Foreskin keratinocyte (primary cell): ENCODE measurements at places on chromosomes 5 and 9. TPM values are rescaled to one million over a fixed set of nuclear protein-coding genes. Genes with fewer than 3 reads are reported as not detected.

GRCh38 chr9:69221036-69221435 lies 47.0 kb downstream of the TJP2 start:
- DNase-seq, result no peak

DNA sequence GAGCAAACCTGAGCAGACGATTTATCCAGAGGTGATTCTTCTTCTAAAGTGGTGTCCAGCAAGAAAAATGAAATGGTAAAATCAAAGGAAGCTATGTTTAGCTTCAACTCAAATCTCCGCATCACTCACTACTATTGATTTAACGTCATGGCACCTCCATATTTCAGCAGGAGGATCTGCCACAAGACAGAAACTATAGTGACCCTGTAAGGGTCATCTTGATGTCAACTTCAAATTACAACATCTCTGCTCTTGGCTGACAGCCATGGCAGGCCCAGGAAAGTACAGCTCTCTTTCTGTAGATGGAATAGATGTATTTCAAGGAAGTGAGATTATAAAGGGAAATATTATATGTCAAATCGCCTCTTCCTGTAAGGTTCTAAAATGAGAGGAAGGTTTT lies 10.1 kb upstream of the EFNA5 start:
- DNase-seq, result no peak

GRCh38 chr5:88268385-88269184 lies at the start of gene TMEM161B:
Gene TMEM161B, minus strand, starts transcription at chr5:88268845. Its CDS starts 122 bp downstream, at chr5:88268723.
- peak; percentile 86 for DNase-seq

DNA sequence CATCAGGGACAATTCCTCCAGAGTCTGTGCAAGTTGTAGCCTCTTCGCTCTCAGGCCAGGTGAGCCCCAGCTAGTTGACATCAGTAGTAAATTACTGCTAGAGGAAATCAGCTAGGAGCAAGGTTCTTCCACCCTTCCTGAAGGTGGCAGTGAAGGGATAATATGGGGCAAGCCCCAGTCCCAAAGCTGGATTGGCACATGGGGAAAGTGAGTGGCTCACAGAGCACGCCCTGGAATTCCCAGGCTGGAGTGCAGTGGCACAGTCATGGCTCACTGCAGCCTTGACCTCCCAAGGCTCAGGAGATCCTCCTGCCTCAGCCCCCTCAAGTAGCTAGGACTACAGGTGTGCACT lies 82.1 kb downstream of the CYFIP2 start:
- DNase-seq, result no peak

DNA sequence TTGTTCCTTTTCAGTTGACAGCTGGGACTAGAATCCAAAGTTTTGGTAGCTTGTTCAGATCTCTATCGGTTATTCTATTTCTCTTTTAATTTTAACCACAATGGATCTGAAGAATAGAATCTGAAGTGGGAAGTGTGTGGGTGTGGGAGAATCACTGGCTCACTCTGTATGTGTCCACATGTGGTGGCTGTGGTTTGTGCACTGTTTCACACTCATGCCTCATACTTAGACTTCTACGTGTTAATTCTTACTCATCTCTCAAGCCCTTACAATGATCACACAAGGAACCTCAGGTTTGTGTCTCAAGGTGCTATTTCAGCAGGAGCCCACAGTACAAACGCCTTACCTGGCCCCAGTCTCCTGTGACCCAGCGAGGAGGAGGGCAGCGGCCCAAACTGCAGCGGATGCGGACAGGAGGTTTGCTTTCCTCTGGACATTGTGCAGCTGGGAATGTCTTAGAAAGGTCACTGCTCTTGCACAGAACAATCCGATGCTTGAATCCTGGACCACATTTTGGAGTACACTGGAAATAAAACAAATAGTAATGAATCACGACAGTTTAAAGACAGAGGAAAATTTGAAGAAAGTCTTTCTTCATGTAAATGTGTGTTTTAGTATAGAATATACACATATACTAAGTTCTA lies 309.1 kb downstream of the ADAMTS6 start:
- peak; percentile 78 for DNase-seq

DNA sequence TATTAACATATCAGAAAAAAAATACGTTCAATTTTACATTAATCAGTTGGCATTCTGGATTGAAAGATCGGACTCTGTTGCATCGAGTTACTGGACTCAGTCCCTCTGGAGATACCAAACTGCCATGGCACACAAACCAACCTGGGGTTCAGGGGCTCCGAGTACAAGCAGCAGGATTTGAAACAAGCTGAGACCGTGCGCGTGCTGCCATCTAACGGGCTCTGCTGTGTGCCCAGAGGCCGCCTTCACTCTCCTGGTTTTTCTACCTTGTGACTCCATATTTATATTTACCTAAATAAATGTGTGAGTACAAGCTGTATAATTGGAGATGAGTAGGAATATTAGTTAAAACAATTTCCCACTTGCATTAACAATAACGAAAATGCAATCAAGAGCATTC lies 48.2 kb downstream of the ANXA1 start:
- no peak for DNase-seq

DNA sequence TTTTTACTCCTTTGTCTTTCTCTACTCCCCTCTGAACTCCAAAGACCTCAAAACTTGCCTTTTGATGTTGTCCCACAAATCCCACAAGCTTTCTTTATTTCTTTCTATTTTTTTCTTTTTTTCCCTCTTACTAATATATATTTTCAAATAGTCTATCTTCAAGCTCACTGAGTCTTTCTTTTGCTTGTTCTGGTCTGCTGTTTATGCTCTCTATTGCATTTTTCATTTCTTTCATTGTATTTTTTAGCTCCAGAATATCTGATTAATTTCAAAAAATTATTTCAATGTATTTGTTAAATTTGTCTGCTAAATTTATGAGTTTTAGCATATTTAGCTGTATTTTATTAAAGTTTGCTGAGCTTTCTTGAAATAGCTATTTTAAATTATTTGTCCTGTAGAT lies 223.3 kb upstream of the IRX1 start:
- no peak for DNase-seq

DNA sequence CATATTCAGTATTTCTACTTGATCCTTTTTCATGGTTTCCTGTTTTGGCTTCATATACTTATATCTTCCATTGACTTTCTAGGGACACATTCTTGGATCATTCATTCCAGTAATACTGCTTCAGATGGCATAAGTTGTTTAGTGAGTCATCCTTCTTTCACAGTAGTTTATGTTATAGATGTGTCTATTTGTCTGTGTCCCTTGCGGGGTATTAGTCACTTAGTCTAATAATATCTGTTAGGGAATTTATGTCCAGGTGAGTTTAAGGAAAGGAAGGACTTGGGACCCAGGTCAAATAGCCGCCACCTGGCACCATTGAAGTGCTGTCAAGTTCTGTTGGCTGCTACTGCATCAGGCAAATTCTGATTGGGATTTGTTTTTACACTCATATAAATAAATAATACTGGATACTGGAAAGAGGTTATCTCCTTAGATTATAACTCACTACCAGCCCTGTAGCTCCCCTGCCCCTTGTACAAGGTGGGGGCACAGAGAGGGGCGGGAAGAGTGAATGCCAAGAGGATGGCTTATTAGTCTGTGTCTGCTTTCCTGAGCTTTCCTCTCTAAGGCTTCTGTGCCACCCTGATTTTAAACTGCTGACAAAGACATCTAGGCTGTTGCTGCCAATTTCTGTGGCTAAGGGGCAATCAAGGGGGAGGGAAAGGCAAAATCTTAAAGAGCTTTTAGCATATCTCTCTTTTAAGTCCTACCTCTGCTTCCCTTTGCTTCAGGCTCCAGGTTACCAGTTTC lies 64.9 kb downstream of the CDC42SE2 start:
- DNase-seq, result peak; percentile 48

- no peak for DNase-seq
Observed at GRCh38 chr5:151691706-151692105, 5.0 kb upstream of the SPARC start.

GRCh38 chr9:3873818-3874217 lies 348.0 kb upstream of the RFX3 start:
- DNase-seq, result no peak

- DNase-seq, result no peak
Observed at GRCh38 chr5:88290801-88291200, 22.2 kb upstream of the TMEM161B start.

- no peak for DNase-seq
Observed at GRCh38 chr5:14399054-14399692, 182.4 kb upstream of the OTULINL start.

GRCh38 chr5:122846051-122846550 lies 688 bp downstream of the SNX24 start:
- peak; percentile 86 for DNase-seq

- no peak for DNase-seq
Observed at GRCh38 chr5:61894046-61894445, 412.0 kb upstream of the KIF2A start.

DNA sequence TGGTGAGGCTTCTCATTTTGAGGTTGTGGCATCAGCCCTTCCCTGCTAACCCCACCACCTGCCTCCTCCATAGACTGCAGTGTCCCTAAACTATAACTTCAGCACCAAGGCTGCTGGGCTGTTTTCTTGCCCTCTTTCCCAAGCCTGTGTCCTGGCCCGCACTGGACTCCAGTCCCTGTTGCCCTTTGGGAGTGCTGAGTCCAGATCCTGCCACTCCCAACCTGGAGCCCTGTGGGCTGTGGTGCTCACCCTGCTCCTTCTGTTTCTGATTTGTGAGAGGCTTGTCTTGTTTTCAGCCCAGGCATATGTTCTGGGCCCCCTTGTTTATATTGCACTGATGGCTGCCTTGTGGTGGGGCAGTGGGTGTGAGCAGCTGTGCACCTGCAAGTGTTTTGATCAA lies 39.7 kb upstream of the RNU6ATAC start:
- DNase-seq, result no peak

- DNase-seq, result peak; percentile 97
Observed at GRCh38 chr5:89313044-89313443, 430.1 kb upstream of the MEF2C start.

DNA sequence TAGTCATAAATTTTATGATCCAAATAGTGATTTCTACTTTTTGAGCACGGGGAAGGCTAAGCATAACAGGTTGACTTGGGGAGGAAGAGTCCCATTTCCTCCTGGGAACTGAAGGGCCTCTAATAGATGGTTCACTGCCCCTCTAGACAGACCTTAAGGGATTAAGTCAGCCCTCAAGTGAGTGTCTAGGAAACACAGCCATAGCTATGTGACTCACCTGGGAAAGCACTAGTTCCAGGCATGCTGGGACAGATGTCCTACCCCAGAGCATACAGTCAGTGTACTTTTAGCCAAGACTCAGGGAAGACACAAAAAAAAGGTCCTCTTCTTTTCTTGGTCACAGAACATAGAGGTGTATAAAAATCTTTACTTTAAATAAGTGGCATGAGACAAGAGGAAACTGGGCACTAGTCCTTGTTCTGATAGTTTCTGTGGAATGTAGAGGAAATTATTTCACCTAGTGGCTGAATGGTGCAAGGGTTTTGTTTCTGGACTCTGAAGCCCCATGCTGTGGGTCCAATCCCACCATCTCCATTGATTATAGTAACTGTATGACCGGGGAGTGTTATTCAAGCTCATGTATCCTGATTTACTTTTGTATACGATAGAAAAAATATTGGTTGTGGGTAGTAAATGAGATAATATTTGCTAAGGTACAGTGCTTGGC lies 86.0 kb downstream of the NREP start:
- peak; percentile 94 for DNase-seq

GRCh38 chr9:114953959-114954358 lies 23.6 kb upstream of the TNFSF8 start:
- DNase-seq, result peak; percentile 38

DNA sequence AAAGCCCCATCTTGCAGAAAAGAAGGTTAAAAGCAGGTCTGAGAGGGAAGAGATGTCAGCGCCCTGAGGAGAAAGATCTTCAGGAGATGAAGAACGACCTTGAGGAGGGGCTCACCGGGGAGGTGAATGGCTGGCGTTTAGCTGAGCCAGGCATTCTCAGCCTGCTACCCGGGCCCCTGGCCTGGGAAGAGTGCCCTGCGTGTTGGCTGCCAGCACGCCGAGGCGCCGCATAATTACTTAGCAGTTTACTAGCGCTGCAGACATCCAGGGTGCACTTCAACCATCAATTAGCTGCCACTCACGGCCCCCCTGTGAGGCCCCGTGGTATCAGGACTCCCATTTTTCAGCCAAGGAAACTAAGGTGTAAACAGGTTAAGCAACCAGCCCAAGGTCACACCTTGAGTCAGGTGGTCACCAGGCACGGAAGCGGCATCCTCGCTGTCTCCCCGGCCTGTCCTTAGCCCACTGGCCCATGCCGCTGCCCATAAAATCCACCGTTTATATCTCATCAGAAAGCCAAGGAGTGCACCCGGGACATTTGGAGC lies 551.9 kb downstream of the BNC2 start:
- DNase-seq, result no peak

GRCh38 chr5:38420691-38421390 lies 135.6 kb downstream of the LIFR start:
- DNase-seq, result peak; percentile 33

DNA sequence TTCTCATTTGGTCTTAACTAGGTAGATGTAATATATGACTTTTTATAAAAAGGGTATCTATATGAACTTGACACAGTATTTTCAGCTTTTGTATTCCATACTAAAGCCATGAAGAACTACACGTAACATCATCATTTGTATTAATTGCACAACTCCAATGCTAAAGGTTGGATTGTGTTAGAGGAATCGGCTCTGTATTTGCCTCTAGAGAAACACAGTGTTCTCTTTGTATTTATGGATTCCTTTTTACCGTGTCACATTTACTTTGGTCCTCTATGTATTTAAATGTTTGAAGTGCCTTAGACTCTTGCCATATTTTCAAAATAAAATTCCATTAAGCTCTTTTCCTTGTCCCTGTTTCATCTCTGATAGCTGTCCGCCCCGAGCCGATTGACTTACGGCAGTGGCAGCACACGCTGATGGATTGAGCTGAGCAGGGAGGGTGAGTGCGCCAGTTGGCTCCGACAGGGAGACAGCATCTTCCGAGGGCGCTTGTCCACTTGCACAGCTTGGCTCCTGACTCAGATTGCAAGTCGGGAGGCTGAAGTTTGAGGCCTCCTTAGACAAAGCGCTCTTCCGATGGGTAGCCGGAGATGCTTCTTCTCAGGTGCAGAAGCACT lies 95.6 kb upstream of the DMRT1 start:
- no peak for DNase-seq

The APBA1 gene
- 2.1 and 3.2 TPM in 2 replicates for total RNA-seq

The IL3 gene
- total RNA-seq, result not detected in 2 replicates

The BARHL1 gene
- not detected in 2 replicates for total RNA-seq

The TAF11L11 gene
- not detected in 2 replicates for total RNA-seq

The PTPN3 gene
- 14.4 and 19.5 TPM in 2 replicates for total RNA-seq

The FRMPD1 gene
- 0.03 and 0.04 TPM in 2 replicates for total RNA-seq

The SAP30L gene
- 32.4 and 37.7 TPM in 2 replicates for total RNA-seq

The PITX1 gene
- 0.56 and 0.99 TPM in 2 replicates for total RNA-seq

The PROB1 gene
- 1.4 and 1.6 TPM in 2 replicates for total RNA-seq

The KCNN2 gene
- total RNA-seq, result 0.11 and 0.14 TPM in 2 replicates

The PNPLA7 gene
- total RNA-seq, result 0.07 and 0.10 TPM in 2 replicates

The MYMK gene
- not detected in 2 replicates for total RNA-seq
